ENCODE measurements at places on chromosomes 2 and 18.

GRCh38 chr18:50192995-50193795, 1.8 kb downstream of the MYO5B start:
- no peak for DNase-seq

DNA sequence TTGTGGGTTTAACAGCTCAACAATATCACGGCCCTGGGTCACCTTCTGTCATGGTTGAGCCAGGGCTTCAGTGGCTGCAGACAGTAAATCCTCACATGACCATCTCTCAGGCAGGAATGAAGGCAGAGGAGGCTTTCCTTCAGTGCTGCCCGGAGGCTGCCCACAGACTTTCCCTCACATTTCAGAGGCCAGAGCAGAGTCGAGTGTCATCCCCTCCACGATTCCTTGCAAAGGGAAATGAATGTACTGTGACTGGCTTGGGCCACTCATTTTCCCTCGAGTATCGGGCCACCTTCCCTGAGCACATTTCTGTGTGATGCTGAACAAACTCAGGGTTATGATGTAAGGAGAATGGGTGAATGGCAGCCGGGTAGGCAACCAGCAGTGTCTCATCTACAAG, 10.0 kb upstream of the REEP1 start:
- no peak for DNase-seq

- DNase-seq = no peak
These were observed 24.0 kb downstream of the MAIP1 start for GRCh38 chr2:199979398-199979797.

- DNase-seq = no peak
These were observed 49.6 kb downstream of the CPS1 start for GRCh38 chr2:210606001-210606400.

DNA sequence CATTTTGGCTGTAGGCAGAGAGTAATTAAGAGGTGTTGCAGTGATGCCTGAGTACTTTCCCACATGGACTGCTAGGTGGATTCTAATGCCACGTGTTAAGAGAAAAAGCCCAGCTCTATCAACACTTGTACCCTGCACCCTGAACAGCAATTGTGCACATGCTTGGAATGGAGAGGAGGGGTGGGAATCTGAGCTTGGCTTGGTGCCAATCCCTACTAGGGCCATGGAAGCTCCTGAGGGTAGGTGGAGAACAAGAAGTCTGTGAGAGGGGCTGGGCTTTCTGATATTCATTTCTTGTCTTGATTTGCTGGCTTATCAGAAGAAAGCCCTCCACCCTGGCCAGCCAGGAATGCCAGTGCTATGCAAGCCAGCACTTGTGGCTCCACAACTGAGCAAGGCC, 292.2 kb downstream of the KCNS3 start:
- no peak for DNase-seq

- no peak for DNase-seq
These were observed 330.5 kb downstream of the FIGN start for GRCh38 chr2:163405298-163405697.

- no peak for DNase-seq
These were observed 117.9 kb upstream of the NETO1 start for GRCh38 chr18:72985686-72986085.

GRCh38 chr2:20612925-20613916, 37.7 kb downstream of the HS1BP3 start:
- DNase-seq = peak; percentile 34

DNA sequence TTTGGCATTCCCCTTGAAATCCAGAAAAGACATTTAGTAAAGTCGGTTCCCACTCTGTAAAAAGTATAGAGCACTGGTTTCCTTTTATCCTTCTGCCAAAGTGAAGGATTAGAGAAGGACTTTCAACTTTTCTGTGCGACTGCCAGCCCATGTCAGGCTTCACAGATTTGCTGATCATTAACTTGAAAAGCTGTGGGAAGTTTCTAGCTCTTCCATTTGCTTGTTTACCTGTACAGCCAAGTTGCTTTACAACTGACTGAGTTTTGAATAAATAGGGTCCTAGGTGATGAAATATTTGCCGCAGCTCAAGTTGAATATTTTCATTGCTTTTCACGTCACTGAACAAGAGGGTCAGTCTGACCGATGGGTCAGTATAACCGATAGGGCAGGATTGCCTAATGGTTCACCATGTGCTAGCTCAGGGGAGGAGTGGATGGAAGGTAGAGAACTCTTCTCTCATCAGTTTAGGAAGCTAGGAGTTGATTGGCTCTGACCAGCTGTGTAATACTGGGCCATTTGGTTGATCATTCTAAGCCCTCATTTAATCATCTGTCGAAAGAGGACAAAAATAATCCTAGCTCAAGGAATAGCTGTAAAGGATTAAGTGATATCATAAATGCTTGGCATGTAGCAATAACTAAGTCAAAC, 30.4 kb downstream of the UPP2 start:
- no peak for DNase-seq

DNA sequence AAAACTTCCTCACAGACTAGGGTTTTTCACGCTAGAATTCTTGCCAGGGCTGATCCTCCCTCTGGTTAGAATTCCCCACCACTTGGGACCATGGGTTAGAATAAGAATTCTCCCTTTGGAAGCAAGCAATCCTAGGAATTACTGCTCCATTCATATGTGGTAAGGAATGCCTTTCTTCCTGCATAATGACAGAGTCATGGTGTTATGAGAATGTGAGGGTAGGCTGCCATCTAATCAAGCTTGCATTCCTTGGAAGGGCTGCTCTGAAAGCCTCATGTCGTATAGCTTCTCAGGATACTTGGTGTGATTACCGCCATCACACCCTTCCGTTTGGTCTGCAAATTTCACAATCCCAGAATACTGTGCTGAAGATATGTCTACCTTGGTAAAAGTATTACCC, 1282.4 kb upstream of the PIK3C3 start:
- DNase-seq = no peak

DNA sequence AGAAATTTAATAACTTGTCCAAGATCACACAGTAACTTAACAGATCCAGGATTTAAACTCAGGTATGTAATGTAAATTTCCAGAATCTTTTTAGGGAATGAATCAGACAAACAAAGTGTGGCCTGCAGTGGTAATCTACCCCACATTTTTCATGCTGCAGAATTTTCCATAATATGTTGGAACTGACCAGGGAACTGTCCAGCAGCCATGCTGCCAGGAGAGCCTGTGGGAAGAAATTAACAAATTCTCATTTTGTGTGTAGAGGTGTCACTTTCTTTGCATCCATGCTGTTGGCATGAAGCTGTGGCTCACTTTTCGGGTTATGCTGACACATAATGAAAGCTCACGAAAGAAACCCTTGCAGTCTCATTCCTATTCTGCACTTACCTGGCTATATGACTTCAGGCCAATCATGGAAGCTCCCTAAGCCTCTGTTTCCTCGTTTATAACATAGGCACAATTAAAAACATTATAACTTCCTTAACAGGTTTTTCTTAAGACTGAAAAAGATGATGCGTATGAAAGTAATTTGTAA, 54.7 kb downstream of the CDKL4 start:
- DNase-seq = no peak

GRCh38 chr18:5628512-5629255, 84.9 kb upstream of the EPB41L3 start:
- peak; percentile 45 for DNase-seq

- no peak for DNase-seq
These were observed 207.9 kb upstream of the CXCR4 start for GRCh38 chr2:136325844-136326331.

GRCh38 chr18:28459587-28459986, 282.7 kb upstream of the CDH2 start:
- DNase-seq = no peak

GRCh38 chr2:197280015-197280702, 30.4 kb downstream of the ANKRD44 start:
- DNase-seq = no peak

DNA sequence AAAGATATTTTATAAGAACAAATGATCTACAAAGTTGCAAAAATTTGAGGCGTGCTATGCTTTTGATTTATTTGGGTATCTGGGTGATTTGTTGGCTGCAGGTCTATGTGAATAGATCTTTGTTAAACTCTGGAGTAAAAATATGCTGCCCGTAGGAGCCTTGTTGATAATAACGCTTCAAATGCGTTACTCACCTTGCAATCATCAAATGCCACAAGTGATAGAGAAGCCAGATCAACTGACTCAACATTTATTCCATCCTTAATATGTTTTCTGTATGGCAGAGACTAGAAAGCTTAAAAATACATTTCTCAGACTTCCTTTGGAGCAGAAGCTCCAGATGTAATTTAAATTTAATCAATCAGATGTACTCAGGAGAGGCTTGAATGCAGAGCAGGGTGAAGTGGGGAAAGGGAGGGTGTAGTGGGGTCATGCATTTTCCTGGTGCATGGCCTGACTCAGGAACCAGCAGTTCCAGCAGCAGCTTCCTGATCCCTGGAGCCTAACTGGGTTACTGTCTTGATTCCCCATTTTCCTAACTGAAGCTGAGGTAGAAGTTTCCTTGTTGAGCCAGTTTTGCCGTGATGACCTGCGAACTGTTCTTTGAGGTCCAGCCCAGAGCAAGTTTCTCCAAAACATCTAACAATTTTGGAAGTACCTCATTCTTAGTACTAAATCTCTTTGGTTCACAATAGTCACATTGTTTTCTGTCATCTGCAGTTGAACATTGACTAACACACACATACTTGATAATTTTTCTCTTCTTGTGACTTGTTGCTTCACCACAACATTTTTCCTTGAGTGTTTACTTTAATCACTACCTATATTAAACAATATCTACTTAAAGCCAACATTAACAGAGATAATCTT, 284.7 kb upstream of the CWC22 start:
- no peak for DNase-seq

- no peak for DNase-seq
These were observed 21.6 kb downstream of the MERTK start for GRCh38 chr2:111919794-111920608.

GRCh38 chr2:88859461-88859860, 168.0 kb downstream of the RPIA start:
- no peak for DNase-seq

DNA sequence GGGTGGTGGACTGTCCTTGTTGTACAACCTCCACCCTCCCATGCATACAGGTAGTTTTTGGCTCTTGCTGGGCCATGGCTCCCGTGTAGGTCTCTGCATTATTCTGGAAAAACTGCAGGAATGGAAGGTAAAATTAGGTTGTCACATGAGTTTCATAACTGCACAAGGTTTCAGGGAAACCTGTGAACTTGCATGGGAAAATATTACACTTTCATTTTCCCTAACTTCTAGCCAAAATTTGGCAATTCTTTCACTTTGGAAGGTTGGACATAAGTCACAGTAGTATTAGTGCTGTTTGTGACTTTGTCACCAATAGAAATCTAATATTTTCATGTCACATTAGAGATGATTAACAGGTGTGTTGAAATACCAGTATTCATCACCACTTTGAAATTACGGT, 118.1 kb upstream of the MGAT5 start:
- no peak for DNase-seq

GRCh38 chr2:32711219-32711618, 83.4 kb downstream of the TTC27 start:
- DNase-seq = no peak

- no peak for DNase-seq
These were observed 124.9 kb upstream of the ZNF236 start for GRCh38 chr18:76697441-76697901.

DNA sequence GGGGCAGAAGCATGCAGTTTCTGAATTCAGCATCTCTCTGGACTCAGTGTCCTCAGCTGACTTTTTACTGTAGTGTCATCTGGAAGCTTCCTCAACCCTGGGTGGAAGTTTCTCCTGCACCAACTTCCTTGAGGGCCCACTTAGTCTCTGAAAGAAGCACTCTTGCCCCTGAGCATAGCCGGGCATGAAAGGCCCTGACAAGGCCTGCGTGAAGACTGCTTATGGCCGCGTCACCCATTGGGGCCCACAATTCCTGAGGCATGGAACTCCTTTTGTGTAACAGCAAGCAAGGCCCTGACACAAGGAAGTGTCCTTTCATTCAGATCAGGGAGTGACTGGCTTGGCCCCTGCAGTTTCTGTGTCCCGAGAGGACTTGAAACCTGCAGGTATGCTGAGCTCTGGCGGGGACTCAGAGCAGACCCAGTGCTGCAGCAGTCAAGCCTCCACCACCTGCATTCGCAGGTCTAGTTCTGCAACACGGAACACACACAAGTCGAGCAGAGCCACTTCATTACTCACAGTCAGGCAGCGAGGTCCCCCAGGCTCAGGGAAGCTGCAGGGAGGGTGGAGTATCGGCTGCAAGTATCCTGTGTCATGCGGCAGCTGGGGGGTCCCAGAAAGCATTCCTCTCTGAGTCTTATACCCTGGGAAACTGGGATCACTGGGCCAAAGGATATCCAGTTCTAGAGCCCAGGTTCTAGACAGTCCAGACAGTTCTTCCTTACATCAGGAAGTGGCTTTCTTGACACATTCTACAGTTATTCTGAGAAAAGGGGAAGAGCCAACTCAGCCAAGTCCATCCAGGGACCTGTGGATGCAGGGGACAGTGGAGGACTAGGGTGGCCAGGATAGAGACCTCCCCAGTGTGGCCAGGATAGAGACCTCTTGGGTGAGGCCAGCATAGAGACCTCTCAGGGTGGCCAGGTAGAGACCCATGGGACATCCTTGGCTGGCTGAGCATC, 35.6 kb upstream of the PRLH start:
- DNase-seq = no peak

- DNase-seq = peak; percentile 13
These were observed 13.1 kb downstream of the CCDC68 start for GRCh38 chr18:54946149-54946581.

DNA sequence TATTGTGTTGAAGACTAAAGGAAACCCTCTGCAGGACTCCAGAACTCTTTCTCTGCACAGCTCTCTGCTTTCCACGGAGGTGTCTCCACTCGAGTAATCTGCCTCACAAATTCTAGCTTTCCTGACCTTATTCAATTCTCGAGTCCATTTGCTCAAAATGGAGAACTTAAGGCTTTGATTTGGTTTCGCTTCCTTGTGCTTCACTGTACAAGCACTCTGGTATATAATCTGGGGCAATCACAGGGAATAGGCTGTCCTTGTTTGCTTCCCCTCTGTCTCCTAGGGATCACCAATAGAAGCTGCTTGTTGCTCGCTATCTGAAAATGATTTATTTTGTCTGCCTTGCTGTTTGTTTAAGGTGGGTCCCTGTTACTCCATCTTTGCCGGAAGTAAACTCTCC, 129.1 kb upstream of the DOCK10 start:
- no peak for DNase-seq

DNA sequence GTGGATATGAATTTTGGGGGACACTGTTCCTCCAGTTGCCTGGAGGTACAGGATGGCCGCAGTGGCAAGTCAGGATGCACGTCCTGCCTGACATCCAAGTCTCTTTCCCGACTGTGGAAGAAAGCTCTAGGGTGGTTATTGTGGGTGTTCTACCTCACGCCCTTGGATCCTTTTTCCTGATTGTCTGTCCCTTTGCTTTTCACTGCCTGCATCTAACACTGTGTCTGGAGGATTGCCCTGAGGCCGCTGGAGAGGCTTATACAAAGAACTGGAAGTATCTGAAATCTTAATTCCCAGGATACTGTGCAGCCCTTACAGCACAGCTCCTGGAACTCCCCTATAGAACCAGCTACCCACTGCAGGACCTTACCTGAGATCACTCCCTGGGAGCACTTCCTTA, 250.5 kb downstream of the TFCP2L1 start:
- DNase-seq = no peak

DNA sequence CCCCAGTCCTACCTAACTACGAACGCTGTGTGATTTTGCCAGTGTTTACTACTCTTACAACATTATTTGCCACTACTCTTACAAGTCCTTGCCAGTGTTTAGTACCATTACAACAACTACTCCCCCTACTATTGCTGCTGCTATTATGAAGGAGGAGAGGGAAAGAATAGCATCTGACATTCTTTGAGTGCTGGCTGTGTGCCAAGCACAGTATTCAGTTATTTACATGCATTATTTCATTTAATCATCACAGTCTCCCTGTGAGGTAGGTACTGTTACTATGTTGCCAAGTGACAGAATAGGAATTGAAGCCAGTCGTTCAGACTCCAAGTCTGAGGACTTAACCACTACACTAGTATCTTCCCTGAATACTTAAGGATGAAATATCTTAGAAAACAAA, 185.9 kb upstream of the FOSL2 start:
- peak; percentile 10 for DNase-seq

All from NCI-H510A treated with DMSO at 0.1 percent for 48 hours (cell line).